ENCODE measurements at places on chromosomes 3 and 15.
A peak's percentile ranks its signal among the peaks of the same experiment; 100 is the strongest.

DNA sequence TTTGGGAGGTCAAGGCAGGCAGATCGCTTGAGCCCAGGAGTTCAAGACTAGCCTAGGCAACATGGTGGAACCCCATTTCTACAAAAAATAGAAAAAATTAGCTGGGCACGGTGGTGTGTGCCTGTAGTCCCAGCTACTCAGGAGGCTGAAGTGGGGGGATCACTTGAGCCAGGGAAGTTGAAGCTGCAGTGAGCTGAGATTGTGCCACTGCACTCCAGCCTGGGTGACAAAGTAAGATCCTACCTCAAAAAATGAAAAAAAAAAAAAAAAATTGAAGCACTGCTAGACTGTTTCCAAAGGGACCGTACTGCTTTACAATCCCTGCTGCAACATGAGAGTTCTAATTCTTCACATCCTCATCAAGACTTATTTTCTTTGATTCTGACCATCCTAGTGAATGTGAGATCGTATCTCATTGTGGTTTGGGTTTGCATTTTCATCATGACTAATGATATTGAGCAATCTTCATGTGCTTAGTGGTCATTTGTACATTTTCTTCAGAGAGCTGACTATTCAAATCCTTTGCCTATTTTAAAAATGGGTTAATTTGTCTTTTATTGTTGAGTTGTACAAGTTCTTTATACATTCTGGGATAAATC lies 10.8 kb downstream of the CMTM8 start:
- peak; percentile 69 for DNase-seq
- H3K36me3 ChIP-seq, result no peaks in the 10 kb centered on the region
- no peaks in the 10 kb centered on the region for H3K27me3 ChIP-seq
- H3K4me3 ChIP-seq, result no peak overlapping the region
- peaks cover 50% of the 10 kb centered on the region for H3K4me1 ChIP-seq

DNA sequence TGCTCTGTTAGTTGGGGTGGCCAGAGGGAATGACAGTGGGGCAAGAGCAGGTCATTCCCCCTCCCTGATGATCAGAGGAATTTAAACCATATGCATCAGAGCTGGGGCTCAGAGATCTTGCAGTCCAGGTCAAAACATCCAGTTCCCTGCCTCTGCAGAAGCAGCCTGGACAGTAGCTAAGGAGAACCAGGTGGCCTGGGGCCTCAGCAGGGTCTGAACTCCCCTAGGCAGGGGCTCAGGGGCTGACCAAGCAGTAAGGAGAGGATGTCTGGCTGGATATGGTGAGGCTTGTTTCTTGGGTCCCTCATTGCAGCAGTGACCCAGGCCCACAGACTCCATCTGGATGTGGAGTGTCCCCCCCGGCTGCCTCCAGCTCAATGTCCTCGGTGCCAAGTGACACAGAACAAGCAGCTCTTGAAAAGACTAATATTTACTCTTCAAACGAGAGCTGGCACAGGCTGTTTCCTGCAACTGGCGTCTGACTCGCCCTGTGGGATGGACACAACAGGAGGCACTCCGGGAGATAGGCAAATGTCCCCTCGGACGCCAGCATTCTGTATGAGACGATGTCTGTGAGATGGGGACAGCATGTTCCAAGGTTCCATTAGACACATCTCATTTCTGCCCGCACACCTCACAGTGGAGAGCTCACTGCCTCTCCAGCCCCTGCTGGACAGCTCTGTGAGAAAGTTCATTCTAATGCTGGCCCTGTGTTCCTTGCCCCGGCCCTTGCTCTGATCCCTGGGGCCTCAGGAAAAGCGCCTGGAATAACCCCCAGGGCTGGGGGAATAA lies 37.1 kb downstream of the SEC22C start:
- H3K36me3 ChIP-seq, result 0 out of 2 replicates have a peak, but pooled peaks cover 3% of the 10 kb centered on the region
- H3K27ac ChIP-seq, result no peak overlapping the region
- H3K4me1 ChIP-seq, result no peaks in the 10 kb centered on the region
- H3K27me3 ChIP-seq, result no peaks in the 10 kb centered on the region
- no peak for DNase-seq

DNA sequence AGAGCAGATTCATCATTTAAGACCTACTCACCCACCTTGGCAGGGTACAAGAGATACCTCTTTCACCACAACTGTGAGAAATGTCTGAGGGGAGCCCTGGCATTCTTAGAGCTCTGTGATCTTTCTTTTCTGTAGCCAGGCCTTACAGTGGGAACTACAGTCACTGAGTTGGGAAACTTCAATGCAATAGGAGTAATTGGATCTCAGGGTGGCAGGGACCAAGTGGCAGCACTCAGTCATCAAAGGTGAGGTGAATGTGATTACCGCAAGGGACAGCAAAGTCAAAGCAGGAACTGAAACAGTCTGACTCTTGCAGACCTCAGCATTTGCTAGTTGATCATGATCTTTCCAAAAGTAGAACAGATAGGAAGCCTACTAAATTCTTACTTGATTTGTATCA lies 7.2 kb upstream of the MCF2L2 start:
- no peaks in the 10 kb centered on the region for H3K27me3 ChIP-seq
- H3K27ac ChIP-seq, result no peak overlapping the region
- no peaks in the 10 kb centered on the region for H3K36me3 ChIP-seq

DNA sequence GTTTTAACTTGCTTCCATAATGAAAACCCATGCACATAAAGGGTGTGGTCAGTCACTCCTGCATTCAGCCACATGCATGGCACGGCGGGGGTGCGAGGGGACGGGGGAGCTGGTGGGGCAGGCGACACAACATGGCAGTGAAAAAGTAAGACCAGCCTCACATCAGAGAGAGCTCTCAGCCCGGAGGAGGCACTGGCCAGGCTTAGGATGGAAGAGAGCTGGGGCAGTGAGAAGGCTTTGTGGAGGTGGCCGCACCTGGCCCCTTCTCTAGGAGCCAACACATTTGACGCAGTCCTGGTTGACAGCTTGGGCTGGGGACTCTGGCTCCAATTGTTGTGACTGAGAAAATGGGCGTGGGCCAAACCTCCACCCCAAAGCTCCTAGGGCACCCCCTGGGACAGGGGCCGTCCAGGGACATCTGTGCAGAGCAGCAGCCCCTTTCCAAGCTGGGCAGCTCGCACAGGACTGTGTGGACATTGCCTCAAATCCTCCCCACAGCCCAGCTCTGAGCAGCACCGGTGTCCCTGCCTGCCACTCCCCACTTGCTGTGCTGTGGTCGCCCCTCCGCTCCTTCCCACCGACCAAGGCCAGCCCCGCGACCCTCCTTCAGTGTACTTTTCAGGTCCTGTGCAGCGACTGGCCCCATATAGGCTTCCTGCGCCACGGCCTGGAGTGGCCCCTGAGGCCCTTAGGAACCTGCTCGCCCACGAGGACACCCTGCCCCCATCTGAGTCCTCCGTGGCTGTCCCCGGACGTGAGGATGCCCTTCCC lies 126.0 kb upstream of the IQSEC1 start:
- no peak overlapping the region for H3K4me3 ChIP-seq
- no peaks in the 10 kb centered on the region for H3K27me3 ChIP-seq
- no peaks in the 10 kb centered on the region for H3K36me3 ChIP-seq
- no peak for DNase-seq
- H3K27ac ChIP-seq, result no peak overlapping the region

DNA sequence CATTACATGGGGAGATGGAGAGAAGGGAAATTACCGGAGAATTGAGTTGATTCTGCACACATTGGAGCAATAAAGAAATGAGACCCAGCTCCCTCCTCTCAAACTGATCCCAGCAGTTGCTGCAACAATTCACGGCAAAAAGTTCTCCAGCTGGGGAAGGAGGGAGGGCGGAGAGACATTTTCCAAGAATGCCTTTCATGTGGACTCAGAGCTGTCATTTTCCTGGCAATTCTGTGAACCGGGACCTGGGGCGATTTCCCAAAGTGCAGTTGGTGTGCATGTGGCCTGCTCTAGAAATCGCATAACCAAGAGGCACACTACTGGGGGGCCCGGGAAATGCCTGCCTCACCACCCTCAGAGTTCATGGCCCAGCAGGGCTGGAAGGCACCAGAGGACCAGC lies 48.7 kb upstream of the IREB2 start:
- H3K4me3 ChIP-seq, result no peak overlapping the region
- H3K4me1 ChIP-seq, result no peaks in the 10 kb centered on the region
- H3K27ac ChIP-seq, result no peak overlapping the region
- H3K27me3 ChIP-seq, result no peaks in the 10 kb centered on the region
- no peak for DNase-seq

DNA sequence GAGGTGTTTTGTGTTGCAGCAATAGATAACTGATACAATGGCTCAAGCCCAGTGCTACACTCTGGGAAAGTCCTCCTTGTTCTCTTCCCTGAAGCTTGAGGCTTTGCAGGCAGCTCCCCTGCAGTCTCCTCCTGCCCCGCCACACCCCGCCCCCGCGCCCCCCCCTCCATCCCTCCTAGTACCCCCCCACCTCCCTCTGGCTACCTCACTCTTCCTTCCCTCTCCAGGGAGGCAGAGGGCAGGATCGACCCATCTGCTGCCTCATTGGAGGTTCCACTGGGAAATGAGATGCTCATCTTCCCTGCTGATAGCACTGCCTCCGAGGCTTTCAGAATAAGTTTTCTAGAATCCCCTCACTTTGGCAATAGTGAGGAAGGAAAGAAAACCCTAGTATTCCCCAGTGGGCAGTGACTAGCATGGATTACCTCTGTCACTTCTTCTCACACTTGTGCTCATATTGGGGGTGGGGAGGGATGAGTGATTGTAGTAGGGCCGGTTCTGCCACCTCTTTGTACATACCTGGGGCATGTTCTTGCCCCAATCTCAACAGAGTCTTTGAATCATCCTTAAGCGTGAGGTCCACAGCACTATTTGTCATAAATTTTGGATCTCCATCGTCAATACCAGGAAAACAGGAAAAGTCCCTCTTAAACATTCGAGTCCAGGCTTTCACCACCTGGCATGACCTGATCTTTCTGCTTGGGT lies 16.3 kb upstream of the RAB7A start:
- no peak for DNase-seq
- H3K4me1 ChIP-seq, result no peaks in the 10 kb centered on the region
- no peaks in the 10 kb centered on the region for H3K36me3 ChIP-seq
- no peak overlapping the region for H3K27ac ChIP-seq

- no peaks in the 10 kb centered on the region for H3K36me3 ChIP-seq
- no peak within 1 kb of the TSS for H3K27ac ChIP-seq
- DNase-seq, result no peak
- H3K4me3 ChIP-seq, result peak within 1 kb of the TSS; percentile 62
- H3K27me3 ChIP-seq, result peaks cover 10% of the 10 kb centered on the region
Observed at GRCh38 chr3:30894521-30895251, at the start of gene GADL1. Gene GADL1, minus strand, starts transcription at chr3:30894661. Its CDS starts 47 bp downstream, at chr3:30894614.

DNA sequence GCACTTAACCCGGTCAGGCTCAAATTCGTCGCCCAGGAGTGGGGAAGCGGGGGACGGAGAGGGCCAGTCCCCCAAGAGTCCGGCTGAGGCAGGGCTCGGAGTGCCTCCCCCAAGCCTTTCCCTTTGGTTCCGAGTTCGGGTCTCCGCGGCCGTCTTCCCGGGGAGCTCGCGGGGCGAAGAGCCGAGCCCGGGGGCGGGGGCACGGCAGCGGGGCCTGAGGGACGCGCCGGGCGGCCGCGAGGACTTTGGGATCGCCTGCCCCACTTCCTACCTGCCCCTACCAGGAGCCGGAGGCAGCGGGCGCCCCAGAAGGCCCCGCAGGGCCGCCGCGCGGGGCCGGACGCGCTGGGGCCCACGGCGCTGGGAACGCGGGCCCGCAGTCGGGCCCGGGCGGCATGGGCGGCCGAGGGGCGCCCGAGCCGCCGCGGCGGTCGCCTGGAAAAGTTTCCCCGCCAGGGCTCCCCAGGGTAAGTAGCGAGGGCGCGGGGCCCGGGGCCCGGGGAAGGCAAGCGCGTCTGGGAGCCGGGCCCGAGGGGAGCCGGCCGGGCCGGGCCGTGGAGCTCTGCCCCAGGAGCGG lies 2.8 kb downstream of the FURIN start:
- DNase-seq, result no peak
- H3K4me1 ChIP-seq, result peaks cover 54% of the 10 kb centered on the region
- H3K27me3 ChIP-seq, result no peaks in the 10 kb centered on the region
- H3K27ac ChIP-seq, result peak overlapping the region; percentile 95

GRCh38 chr15:71581398-71581930 lies 228.9 kb upstream of the NR2E3 start:
- H3K4me3 ChIP-seq, result no peak overlapping the region
- no peaks in the 10 kb centered on the region for H3K4me1 ChIP-seq
- no peaks in the 10 kb centered on the region for H3K36me3 ChIP-seq
- no peaks in the 10 kb centered on the region for H3K27me3 ChIP-seq

DNA sequence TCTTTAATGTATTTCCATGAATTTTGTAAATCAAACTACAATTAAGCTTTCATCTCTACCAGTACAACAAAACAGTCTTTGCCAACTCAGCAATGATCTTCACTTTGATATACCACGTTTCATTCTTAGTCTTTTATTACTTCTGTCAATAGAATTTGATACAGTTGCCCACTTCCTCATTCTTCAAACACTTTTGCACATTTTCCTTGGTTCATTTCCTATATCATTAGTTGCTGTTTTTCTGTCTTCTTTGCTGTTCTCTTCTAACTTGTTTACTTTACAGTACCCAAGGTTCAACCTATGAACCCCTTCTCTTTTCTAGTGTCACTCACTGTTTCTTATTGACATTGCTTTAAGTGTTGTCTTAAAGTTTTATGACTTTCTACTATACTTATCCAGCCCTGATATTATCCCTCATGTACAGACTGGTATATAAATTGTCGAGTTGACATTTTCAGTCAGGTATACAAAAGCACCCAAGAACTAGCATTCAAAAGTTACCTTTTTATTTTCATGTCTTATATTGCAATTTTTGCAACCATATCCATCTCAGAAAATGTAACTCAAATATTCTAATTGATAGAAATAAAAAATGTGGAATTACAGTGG lies 903.1 kb downstream of the NSUN3 start:
- no peak for DNase-seq
- H3K27me3 ChIP-seq, result no peaks in the 10 kb centered on the region
- H3K4me3 ChIP-seq, result no peak overlapping the region
- no peak overlapping the region for H3K27ac ChIP-seq
- H3K36me3 ChIP-seq, result no peaks in the 10 kb centered on the region

Measured in HCT116 (cell line).